ENCODE measurements at places on chromosomes 5 and 9. TPM values are rescaled to one million over a fixed set of nuclear protein-coding genes. Genes with fewer than 3 reads are reported as not detected.

DNA sequence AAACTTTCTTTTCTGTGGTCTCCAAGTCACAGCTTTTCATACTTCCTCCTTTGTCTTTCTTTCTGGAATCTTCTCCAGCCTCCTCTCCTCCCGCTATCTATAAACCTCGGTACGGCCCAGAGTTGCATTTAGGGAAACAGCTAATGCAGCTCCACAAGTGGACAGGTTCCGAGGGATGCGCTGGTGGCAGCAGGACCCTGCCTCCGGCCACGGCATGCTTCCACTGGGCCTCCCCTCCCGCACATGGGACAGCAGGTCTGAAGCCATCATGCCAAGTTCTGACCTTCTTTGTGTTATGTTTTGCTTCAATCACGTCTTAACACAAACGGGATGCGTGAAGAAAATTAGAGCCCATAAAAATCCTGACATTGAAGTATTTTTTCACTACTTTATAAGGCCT is 136.9 kb downstream of the IRX2 start:
- DNase-seq = no peak

GRCh38 chr5:28012538-28012937 is 974.2 kb upstream of the CDH9 start:
- DNase-seq = no peak

The NANS gene
- polyA plus RNA-seq = 95.3 TPM

DNA sequence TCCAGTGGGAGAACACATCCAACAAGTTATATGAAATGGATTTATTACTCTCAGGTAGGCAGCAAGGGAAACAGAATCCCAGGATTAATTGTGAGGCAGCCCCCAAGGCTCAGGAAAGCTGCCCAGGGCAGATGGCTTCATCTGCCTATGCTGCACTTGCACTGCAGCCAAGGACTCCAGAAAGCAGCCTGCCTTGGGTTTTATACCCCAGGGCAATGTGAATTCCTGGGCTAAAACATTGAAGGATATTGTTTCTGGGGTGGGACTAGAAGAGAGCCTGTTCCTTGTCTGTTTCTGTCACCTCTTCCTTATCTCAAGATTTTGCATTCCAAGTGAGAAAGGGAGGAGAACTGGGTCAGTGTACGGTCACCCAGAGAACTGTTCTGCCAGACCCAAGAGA is 8.8 kb upstream of the CCL27 start:
- no peak for DNase-seq

- DNase-seq = no peak
Measured at GRCh38 chr5:119420169-119420568, 32.1 kb upstream of the HSD17B4 start.

DNA sequence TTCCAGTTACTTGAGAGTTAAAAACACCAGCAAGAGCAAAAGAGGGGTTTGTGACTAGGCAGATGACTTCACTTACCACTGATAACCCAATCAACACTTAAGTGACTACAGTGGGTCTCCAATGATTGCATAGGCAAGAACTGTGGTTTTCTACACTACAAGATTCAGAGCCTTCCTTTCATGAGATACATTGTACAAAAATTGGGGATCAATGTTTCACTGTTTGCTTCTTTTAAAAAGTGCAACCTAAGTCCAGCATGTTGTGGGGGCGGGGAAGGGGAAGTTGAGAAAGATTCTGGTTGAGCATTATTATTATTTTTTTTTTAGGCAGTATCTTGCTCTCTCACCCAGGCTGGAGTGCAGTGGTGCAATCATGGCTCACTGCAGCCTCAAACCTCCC is 3.6 kb downstream of the IQGAP2 start:
- DNase-seq = no peak

The QSOX2 gene
- polyA plus RNA-seq = 16.4 TPM

The STKLD1 gene
- 0.29 TPM for polyA plus RNA-seq

DNA sequence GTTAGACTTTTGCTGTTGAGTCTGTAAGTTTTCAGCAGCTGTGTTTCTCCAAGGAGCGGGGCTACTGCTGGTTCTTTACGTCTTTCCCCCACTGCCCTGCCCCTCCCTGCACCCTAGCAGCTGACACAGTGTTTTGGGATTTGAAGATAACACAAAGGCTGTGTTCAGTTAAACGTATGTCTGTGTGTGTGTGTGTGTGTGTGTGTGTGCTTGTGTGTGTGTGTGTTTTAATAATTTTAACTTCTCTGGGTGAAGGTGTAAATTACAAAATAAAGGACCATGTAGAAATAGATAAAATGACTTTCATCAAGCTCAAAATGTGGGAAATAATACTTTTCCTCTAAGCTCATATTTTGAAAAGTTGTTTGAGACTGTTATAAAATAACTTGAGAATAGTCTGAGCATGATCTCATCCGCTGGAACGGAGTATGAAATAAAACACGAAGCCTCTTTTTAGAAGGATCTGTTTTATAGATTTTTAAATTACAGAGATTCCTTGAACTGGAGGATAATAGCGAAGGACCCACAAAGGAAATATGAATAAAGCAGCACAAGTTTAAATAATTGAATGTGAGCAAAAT is 10.9 kb downstream of the ABL1 start:
- DNase-seq = peak; percentile 73

The SOHLH1 gene
- polyA plus RNA-seq = not detected
